ENCODE measurements at places on chromosomes 6 and 20. TPM values are rescaled to one million over a fixed set of nuclear protein-coding genes. Genes with fewer than 3 reads are reported as not detected.

DNA sequence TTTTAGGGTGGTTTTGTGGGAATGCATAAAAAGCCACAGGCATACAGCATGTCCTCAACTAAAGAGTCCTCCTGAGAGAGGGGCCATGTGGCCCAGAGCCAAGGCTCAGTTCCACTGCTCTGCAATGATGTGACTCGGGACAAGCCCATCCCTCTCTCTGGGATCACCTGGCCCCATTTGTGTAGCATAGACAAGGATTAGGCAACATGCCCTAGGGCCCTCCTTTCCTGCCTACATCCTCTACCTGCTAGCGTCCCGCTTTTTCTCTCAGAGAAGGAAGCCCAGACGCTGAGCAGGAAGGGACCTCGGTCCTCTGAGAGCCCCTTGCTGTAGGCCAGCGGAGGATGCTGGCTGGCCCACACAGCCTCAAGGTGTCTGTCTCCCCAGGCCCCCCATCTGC, 8.8 kb downstream of the TGM2 start:
- DNase-seq: no peak

DNA sequence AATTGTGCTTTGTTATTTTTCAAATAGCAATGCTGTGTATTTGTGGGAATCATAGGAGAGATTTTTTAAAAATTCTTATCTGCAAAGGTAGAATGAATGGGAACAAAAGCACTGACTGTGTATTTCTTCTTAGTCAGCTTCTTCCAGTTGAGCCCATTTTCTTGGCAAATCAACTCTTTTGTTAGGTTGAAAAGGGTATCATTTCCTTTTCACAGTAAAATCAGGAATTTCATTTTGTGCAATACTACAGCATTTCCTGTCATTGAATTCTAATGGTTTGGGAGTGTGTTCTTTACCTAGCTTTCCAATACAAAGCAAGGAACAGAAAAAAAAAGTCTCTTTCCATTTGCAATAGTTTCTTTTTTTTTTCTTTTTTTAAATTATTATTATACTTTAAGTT, 19.0 kb upstream of the EXOC2 start:
- no peak for DNase-seq

DNA sequence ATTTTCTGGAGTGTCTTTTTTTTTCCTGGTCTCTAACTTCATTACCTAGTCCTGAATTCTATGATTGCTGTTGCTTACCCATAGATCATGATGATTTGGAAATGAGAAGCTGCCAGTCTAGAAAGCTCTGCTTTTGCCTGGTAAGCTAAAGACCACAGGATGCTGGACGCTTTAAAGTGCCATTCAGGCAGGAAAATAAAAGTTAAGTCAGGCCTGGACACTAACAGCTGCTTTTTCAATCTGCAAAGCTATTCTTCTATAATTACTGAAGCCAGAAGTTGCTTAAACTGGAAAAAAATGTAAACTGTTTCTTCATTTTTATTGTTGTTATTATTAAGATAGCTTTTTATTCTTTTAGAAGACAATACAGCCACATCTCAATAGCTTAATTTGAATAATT, 129.8 kb upstream of the SPACA1 start:
- no peak for DNase-seq

DNA sequence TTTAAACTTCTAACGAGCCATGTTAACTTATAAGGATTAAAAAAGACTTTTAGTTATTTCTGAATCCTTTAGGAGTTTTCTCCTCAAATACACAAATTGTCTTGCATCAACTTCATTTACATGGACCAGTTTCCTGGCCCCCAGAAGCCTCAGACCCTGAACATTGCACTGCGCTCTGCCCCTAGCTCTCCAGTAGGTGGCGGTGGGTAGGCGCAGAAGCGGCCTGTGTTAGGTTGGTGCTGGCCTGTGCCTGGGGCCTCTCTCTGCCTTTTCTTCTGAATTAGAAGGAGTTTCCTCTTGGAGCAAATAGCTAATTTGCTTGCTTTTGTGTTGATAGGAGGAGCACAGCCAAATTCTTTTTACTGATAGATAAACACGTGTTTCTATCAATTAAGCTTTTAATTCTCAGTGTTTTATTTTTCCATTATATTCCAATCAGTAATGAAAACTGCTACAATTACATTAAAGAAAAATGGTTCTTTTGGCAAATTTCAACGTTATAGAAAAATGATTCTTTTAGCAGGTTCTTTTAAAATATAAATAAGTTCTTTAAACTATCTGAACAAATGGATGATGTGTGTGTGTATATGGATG, 44.4 kb downstream of the DTD1 start:
- DNase-seq: peak; percentile 33

FERMT1 gene
- total RNA-seq: not detected

- DNase-seq: no peak
Observed at GRCh38 chr6:52297433-52297832, 12.9 kb upstream of the MCM3 start.

ANGPT4 gene
- not detected for total RNA-seq

CST5 gene
- not detected for total RNA-seq

DNA sequence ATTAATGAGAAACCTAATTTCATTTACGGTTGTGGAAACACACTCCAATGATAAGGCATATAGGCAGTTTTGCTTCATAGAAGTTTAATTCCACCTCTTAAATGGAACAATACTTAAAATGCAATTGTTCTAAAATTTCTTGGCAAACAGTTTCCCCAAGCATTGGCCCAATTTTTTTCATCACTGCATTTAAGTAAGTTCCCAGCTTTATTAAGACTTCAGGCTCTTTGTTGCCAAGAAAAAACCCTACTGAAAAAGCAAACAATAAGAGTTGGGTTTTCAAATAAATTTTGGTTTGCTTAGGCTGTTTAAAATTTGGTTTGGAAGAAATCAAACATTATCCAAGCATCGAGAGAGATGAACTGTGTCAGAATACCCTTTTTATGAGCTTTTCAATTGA, 690.9 kb upstream of the NRSN1 start:
- DNase-seq: no peak

DNA sequence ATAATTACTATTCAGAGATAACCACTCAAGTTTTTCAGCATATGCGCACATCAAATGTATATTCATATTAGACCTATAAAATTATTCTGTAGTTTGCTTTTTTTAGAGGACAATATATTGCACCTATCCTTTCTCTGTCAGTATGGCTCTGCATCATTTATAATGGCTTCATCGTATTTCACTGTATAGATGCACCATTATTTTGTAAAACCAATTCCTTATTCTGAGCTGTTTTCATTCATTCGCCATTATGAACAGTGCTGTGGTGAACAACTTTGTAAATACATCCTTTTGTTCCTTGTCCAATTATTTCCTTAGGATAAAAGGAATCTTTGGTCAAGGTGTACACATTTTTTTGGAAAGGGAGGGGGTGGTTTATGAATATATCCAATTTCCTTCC, 29.2 kb upstream of the BCAS4 start:
- no peak for DNase-seq

DNA sequence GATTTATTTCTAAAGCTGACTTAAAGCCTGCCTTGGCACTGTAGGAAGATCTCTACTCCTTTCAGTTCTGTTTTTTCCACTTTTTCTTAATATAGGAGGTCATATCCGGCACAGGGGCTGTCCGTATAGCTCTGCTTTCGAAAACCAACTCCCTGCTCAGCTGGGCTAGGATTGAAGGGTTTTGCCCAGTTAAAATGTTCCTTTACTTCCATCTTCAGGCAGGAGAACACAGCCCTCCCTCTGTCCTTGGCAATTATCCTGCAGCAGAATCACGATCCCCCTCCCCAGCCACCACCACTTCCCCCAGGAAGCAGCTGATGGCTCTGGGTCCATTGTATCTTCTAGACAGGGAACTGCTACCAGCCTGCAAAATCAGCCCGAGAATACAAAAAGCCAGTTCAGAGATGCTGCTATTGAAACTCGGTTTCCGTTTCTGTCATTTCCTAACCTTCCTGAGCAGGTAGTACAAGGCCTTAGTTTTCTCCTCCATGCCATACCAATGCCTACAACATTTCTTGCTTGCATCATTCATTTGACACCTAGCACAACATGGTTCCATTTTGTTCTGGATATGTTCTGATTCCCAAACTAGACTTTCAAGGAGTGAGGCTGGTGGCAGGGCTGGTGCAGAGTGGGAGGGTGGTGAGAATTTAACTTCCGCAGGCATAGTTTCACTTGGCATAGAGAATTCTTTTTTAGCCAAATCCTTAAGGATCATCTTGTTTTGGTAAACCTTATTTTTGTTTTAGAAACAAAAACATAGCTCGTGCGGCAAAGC, 53.9 kb downstream of the FAM50B start:
- DNase-seq: no peak

DNA sequence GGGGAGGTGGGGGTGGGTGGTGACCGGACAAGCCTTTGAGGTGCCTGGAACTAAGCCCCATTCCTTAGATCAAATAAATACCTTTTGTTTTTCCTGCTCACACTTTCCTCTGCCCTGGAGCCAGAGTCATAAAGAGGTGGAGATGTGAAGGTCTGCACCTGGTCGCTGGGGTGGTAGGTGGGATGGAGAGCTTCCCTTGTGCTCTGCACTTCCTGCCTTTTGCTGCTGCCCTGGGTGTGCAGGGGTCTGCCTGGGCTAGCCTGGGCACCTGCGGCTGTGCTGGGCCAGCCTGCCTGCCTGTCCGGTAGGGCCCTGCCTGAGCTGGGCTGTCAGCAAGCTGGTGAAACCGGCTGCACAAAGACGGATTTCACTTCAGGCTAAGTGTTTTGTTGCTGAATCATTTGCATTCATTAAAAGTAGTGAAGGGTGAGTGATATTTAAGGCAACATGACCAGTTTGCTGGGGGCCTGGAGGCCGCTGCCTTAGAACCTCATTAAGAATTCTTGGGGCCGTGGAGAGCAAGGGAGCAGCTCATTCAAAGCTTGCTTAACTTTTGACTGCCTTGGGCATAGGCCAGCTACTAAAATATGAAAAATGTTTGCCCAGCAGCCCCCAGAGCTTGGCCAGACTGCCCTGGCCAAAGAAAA, 20.5 kb downstream of the PTK7 start:
- DNase-seq: no peak

GRCh38 chr6:118913161-118913560, 19.2 kb downstream of the ASF1A start:
- DNase-seq: no peak

DNA sequence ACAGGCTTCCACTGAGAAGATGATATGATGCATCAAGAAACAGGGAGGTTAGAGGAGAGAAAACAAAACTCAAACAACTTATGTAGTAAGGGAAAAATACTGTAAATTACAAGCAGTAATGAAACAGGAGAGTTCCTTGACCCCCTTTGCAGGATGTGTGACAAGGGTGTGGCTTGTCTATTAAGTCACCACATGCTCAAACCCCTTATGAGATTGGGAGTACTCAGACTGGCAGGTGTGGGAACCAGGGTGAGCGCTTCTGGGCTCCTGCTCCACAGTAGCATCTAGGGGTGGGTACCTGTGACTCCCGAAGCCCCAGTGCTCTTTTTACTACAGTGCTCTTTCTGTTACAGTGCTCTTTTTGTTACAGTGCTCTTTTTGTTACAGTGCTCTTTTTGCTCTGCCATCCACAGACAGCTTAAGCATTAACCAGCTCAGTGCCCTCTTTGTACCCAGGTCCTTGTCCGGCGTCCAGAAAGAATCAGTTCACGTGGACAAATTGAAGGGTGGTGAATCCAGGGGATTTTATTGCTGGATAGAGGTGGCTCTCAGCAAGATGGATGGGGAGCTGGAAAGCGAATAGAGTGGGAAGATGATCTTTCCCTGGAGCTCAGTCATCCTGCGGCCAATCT, 28.7 kb downstream of the OLIG3 start:
- DNase-seq: no peak

DNA sequence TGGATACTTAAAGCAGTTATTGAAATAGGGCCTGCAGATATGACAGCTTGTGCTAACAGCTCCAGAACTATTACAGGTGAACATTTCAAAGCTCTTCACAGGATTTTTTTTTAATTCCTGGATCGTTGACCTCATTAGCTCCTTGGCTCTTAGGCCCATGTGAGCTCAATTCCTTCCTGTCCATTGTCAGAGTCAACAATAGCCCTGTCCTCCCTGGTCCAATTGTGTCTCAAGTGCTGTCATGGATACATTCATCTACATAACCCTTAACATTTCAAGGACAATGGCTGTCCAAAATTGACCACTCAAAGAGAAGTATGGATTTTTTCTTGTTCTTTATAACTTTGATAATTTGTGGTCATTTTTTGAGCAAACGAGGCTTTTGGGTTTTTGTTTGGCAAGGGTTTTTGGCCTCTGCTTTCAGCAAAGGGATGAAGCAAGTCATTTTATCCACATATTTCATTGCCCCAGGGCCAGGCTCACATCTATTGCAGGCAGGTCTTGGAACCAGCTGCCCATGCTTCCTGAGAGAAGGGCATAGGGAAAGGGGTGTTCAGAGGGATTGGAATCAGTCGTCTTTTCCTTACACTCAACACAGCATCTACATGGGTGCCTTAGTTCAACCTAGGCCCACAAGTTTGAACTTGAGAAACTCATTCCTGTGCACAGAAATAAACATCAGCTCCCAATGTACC, 282.1 kb downstream of the TPBG start:
- DNase-seq: no peak

GRCh38 chr20:56173438-56173837, 75.1 kb upstream of the MC3R start:
- DNase-seq: no peak

- DNase-seq: no peak
Observed at GRCh38 chr6:2984738-2985406, 13.5 kb upstream of the SERPINB6 start.

RAD21L1 gene
- total RNA-seq: 0.78 TPM

DNA sequence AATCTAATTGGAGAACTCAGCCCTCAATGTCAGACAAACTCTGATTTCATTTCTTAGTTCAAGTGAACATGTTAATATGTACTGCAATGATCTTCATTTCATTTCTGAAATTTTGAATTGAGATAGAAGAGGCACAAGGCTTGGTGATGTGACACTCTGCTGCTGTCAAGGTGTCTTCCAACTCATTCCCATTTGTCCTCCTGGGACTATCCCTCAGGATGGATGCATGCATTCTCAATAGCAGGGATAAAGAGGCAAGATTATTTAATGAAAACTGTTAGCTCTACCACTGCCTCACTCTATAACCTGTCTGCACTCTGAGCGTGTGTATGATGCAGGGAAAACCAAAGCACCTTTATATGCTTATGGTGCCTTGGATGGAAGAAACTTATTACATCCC, 78.7 kb downstream of the PLCB1 start:
- DNase-seq: no peak

DNA sequence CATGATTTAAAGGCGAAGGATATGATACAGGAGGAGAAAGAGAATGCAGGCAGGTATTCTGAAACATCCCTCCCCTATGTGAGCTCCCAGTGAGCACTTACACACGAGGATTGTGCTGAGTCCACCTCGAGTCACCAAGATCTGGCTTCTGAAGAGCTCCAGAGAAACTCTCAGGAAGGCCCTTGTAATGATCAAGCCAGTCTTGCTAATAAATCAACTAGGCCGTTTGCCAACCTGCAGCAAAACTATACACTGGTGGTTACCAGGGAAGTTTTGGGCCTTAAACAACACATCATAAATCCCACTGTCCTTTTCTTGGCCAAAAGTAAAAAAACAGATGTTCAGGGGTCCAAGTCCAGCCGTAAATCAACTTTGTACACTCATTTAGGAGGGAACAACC, 79.2 kb downstream of the STXBP5 start:
- no peak for DNase-seq

GRCh38 chr6:96608074-96608473, 45.1 kb downstream of the FHL5 start:
- DNase-seq: no peak

- no peak for DNase-seq
Observed at GRCh38 chr6:11527274-11527870, 10.2 kb upstream of the TMEM170B start.

TRIM40 gene
- total RNA-seq: not detected

KIAA1755 gene
- total RNA-seq: not detected

HLA-DRB5 gene
- total RNA-seq: 0.86 TPM

GRCh38 chr20:24798930-24799705, 150.0 kb upstream of the CST7 start:
- DNase-seq: no peak

DAAM2 gene
- not detected for total RNA-seq

LTA gene
- 17.5 TPM for total RNA-seq

GNAS-AS1 gene
- total RNA-seq: 0.94 TPM

Data from CD4-positive, alpha-beta memory T cell (primary cell).